ENCODE measurements at places on chromosomes 7 and 10. TPM values are rescaled to one million over a fixed set of nuclear protein-coding genes. Genes with fewer than 3 reads are reported as not detected.

CREB5 gene
- total RNA-seq = 3.6 TPM

TAS2R41 gene
- total RNA-seq = not detected

- H3K4me3 ChIP-seq = peak overlapping the region; percentile 4
- H3K27me3 ChIP-seq = no peaks in the 10 kb centered on the region
- no peak for DNase-seq
- peaks cover 80% of the 10 kb centered on the region for H3K4me1 ChIP-seq
- peak overlapping the region; percentile 12 for H3K27ac ChIP-seq
Measured at GRCh38 chr10:22657024-22657423, 57.4 kb downstream of the PIP4K2A start.

DNA sequence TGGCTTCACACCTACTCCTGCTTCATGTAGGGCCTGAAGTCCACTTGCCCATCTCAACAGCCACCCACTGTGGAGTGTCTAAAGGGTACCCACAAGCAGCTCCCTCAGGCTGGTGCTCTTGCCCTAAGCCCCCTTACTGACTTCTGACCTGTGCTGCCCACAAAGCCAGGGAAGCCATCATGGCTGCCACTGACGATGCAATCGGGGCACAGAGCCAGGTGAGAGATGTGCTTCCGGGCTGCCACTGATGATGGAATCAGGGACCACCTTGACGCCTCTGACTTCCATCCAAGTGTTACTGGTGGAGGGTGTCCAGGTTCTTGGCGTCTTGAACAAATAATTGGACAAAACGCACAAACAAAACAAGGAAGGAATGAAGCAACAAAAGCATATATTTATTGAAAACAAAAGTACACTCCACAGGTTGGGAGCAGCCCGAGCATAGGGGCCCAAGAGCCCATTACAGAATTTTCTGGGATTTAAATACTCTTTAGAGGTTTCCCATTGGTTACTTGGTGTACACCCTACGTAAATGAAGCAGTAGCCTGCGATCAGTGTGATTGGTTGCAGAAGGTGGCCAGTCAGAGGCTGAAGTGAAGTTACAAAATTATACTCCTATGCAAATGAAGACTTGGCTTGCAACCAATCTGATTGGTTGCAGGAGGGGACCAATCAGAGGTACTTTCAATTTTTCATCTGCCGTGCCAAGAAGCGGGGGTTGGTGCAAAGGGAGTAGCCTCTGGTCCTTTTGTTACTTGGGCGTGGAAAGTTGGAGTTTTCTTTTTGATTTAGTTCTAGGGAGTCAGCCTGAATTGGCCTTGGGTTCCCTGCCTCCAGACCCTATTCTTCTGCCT, 4.5 kb downstream of the CPA2 start:
- H3K27ac ChIP-seq = no peak overlapping the region
- no peaks in the 10 kb centered on the region for H3K27me3 ChIP-seq
- DNase-seq = no peak
- no peaks in the 10 kb centered on the region for H3K36me3 ChIP-seq
- no peaks in the 10 kb centered on the region for H3K4me1 ChIP-seq

- no peak overlapping the region for H3K4me3 ChIP-seq
- no peaks in the 10 kb centered on the region for H3K27me3 ChIP-seq
- no peak for DNase-seq
- H3K27ac ChIP-seq = no peak overlapping the region
- H3K4me1 ChIP-seq = no peaks in the 10 kb centered on the region
Measured at GRCh38 chr7:47327698-47328391, 254.1 kb downstream of the TNS3 start.

Data from naive thymus-derived CD4-positive, alpha-beta T cell (primary cell).